ENCODE measurements at places on chromosomes 4 and X. TPM values are rescaled to one million over a fixed set of nuclear protein-coding genes. Genes with fewer than 3 reads are reported as not detected.

Gene ASMT
- not detected for total RNA-seq

Gene SSX2
- not detected for total RNA-seq

Gene IL9R
- total RNA-seq, result not detected

Gene GPR119
- not detected for total RNA-seq

Gene NAA15
- 23.9 TPM for total RNA-seq

Gene CNKSR2
- 55.3 TPM for total RNA-seq

Gene MPP1
- 39.5 TPM for total RNA-seq

Gene POF1B
- total RNA-seq, result 0.16 TPM

Gene HS6ST2
- total RNA-seq, result 0.08 TPM

Gene SHROOM4
- total RNA-seq, result 15.1 TPM

Gene ACSL1
- 98.8 TPM for total RNA-seq

Gene IKBKG
- 15.7 TPM for total RNA-seq

- no peaks in the 10 kb centered on the region for H3K36me3 ChIP-seq
- no peaks in the 10 kb centered on the region for H3K4me1 ChIP-seq
- no peaks in the 10 kb centered on the region for H3K27me3 ChIP-seq
- no peak overlapping the region for H3K27ac ChIP-seq
- no peak overlapping the region for H3K4me3 ChIP-seq
Measured at GRCh38 chr4:128475597-128475996, 188.0 kb upstream of the PGRMC2 start.

GRCh38 chr4:119233191-119233590 is 20.7 kb downstream of the USP53 start:
- H3K27me3 ChIP-seq, result no peaks in the 10 kb centered on the region
- H3K4me3 ChIP-seq, result no peak overlapping the region
- peaks cover 63% of the 10 kb centered on the region for H3K36me3 ChIP-seq
- peaks cover 6% of the 10 kb centered on the region for H3K4me1 ChIP-seq
- ATAC-seq, result no peak

GRCh38 chrX:118745570-118745969 is 18.2 kb downstream of the IL13RA1 start:
- no peak for ATAC-seq
- H3K4me3 ChIP-seq, result no peak overlapping the region
- no peaks in the 10 kb centered on the region for H3K4me1 ChIP-seq
- peaks cover 13% of the 10 kb centered on the region for H3K36me3 ChIP-seq

DNA sequence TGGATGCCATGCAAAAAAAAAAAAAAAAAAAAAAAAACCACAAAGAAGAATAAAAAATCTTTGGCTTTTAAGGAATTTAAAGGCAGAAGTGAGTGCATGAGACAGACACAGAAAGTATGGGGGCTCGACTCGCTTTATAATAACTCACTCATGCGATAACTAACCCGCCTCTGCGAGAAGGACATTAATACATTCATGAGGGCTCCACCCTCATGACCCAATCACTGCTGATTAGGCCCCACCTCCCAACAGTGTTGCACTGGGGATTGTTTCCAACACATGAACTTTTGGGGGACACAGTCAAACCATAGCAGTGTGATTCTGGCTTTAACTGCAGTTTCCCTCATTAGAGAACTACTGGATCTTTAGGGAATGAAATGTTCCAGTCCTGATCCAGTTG is 78.1 kb downstream of the QDPR start:
- no peak overlapping the region for H3K27ac ChIP-seq
- ATAC-seq, result no peak
- H3K4me1 ChIP-seq, result no peaks in the 10 kb centered on the region
- no peaks in the 10 kb centered on the region for H3K27me3 ChIP-seq
- no peak overlapping the region for H3K4me3 ChIP-seq
- H3K36me3 ChIP-seq, result no peaks in the 10 kb centered on the region

DNA sequence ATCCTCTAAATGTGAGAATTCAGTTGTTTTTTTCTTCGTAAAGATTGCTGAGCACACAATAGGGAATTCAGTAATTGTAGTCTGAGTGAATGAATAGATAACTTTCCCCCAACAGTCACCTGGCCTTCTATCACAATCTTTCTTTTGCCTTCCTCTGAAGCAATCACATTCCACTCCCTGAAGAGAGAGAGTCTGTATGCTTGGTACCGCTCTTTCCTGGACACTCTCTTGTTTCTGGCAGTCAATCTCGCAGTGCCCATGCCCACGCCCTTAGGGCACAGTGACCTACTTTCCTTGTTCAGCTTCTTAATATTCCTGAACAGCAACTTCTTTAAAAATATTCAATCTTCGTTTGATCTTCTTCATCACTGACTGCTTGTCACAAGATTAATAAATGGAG is 255.9 kb downstream of the ADAMTS3 start:
- no peaks in the 10 kb centered on the region for H3K27me3 ChIP-seq
- H3K4me1 ChIP-seq, result peaks cover 17% of the 10 kb centered on the region
- peak overlapping the region; percentile 47 for H3K27ac ChIP-seq
- no peak for ATAC-seq

DNA sequence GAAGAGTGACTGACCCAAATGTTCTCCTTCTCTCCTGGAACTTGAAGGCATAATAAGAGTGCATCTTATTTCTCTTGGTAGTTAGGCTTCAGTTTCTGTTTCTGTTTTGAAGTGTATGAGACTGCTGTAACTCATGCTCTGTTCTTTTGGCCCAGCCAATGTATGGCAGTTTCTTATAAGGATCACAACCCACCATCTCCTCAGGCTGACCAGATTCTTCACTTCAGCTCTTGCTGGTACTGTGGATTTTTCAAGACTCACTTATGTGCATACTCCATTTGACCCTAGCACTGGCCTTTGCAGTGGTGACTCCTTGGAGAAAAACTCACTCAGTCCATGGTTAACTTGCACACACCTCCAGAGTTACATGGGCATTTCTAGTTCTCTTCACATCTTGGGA is 9.6 kb upstream of the YTHDC1 start:
- no peak overlapping the region for H3K27ac ChIP-seq
- no peaks in the 10 kb centered on the region for H3K4me1 ChIP-seq
- H3K27me3 ChIP-seq, result no peaks in the 10 kb centered on the region

- H3K4me1 ChIP-seq, result no peaks in the 10 kb centered on the region
- no peak overlapping the region for H3K4me3 ChIP-seq
- no peaks in the 10 kb centered on the region for H3K27me3 ChIP-seq
- no peaks in the 10 kb centered on the region for H3K36me3 ChIP-seq
- no peak overlapping the region for H3K27ac ChIP-seq
Measured at GRCh38 chr4:64385220-64385619, 24.0 kb downstream of the TECRL start.

DNA sequence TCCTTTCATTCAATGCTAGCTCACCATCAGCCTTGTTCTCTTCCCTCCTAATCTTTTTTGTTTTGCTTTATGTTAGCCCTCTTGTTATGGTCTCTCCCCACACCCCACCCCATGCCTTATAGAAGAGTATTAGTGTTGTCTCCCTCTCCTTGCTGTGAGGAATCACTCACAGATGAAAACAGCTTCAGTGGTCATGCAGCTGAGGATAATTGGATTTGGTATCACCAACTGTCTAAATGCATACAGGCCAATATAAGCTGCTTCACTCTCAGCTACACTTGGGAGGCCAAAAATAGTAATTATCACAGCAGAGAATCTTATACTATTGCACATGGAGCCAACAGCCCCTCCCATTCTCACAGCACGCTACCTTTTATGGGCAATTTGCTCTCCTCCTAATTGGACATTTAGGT is 494.6 kb upstream of the FAM241A start:
- H3K27ac ChIP-seq, result no peak overlapping the region
- no peak for ATAC-seq
- H3K27me3 ChIP-seq, result peaks cover 4% of the 10 kb centered on the region
- H3K4me1 ChIP-seq, result no peaks in the 10 kb centered on the region

DNA sequence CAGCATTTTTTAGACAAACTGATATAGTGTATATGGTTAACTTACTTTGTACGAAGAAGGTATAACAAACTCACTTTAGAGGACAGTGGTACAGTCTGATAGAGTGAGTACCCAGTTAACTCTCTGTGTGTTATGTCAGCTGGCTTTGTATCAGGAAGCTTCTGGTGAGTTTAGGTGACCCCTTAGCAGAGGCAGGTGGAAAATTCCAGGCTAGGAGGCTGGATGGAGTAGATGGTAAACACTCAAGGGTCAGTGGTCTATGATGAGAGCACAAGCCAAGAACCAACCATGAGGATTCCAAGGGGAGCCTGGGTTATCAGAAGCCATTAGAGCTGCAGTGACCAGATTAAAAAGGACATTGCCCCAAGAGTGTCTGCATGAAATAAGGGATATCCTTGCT is 227.3 kb upstream of the CENPE start:
- no peak for ATAC-seq
- H3K36me3 ChIP-seq, result no peaks in the 10 kb centered on the region
- no peak overlapping the region for H3K27ac ChIP-seq
- H3K4me1 ChIP-seq, result no peaks in the 10 kb centered on the region

DNA sequence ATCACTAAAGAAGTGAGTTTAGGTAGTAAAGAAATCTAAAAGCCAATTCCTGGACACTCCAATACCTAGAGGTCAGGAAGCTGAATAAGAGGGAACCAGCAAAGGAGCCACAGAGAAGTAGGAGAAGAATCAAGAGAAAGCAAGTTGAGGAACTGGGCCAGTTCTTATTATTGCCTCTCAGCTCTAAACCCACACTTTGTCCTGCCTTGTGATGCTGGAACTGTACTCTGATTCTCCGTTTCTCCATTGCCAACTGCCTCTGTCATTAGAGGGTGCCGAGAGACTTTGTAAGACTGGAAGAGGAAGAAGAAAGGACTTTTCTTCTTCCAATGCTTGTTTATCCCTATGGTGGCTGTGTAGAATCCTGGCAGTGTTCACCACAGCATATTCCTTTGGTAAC is 38.6 kb downstream of the NSUN7 start:
- no peak overlapping the region for H3K4me3 ChIP-seq
- ATAC-seq, result no peak
- H3K4me1 ChIP-seq, result no peaks in the 10 kb centered on the region
- H3K27ac ChIP-seq, result no peak overlapping the region

GRCh38 chr4:3432381-3432790 is 9.4 kb upstream of the HGFAC start:
- no peaks in the 10 kb centered on the region for H3K27me3 ChIP-seq
- ATAC-seq, result no peak
- H3K36me3 ChIP-seq, result no peaks in the 10 kb centered on the region
- H3K27ac ChIP-seq, result no peak overlapping the region

DNA sequence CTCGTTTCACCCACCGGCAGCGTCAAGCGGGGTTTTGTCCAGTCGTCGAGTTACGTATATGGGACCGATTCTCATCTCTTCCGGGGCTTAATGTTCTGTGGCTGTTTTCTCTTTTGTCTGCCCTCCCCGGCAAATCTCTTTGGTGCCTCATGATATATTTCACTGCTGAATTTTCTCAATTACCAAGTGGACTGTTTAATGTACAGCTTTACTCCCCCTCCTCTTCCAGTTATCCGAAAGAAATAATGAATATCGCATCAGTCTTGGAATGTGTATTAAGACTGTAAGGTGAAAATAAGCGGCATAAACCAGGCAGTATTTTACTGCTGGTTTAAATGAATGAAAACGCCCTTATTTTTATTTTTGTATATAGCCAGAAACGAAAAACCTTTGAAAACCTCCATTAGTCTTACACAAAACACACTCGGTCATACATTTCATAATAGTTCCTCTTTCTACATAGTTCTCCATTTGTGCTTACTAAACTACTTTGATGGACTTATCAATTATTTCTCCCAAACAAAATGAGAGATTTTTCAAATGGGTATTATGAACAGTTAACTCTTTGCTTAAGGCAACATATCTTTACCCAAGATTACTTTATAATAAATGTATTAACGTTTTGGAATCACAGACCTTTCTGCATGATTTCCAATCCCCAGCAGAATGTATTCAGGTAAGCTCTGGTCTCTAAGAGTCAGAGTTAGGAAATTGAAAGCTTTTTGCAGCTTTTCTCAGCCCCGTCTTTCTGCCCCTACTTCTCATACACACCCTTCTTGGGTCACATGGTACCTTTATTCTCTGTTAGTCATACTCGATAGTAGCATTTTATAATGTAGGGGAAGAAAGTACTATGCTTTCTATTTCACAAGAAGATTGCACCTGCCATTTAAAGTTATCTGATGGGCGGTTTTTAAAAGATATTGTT is 979 bp downstream of the RP2 start:
- H3K36me3 ChIP-seq, result no peaks in the 10 kb centered on the region
- ATAC-seq, result no peak
- no peaks in the 10 kb centered on the region for H3K27me3 ChIP-seq
- H3K4me3 ChIP-seq, result peak overlapping the region; percentile 70
- H3K27ac ChIP-seq, result peak overlapping the region; percentile 83

DNA sequence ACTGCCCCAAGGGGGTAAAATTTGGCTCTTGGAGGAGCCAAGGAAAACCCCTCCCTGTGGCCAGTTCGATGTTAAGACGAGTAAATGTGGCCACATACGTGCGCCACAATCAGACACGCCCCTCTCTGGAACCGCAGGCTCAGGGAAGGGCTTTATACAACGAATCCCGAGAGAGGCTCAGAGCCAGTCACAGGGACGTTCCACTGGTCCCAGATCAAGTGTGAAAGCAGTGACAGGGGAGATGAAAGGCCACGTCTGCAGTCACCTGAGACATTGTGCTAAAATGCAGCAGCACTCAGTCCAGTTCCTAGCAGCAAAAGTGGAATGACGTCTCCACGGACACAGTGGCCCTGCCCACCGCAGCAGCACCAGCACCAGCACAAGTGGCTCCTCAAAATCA is 68.0 kb downstream of the ACOX3 start:
- no peak for ATAC-seq
- no peak overlapping the region for H3K4me3 ChIP-seq
- no peaks in the 10 kb centered on the region for H3K27me3 ChIP-seq
- no peak overlapping the region for H3K27ac ChIP-seq
- H3K4me1 ChIP-seq, result no peaks in the 10 kb centered on the region

DNA sequence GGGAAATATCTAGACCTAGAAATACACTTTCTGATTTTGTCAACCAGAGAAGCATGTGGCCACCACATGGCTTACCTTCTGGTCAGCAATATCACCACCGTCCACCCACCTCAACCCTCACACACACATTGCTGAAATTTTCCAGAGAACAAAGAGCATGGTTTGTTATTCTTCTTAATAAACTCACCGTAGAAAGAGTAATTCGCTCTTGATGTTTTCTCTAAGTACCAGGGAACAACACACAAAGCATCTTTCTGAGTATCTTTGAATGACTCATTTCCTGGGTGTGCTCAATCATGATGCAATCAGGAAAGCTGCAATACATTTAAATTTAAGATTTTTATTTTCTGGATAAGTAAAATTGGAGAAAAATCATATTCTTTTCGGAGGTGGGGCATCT is 24.7 kb upstream of the LRAT start:
- no peaks in the 10 kb centered on the region for H3K36me3 ChIP-seq
- H3K4me3 ChIP-seq, result no peak overlapping the region
- no peaks in the 10 kb centered on the region for H3K27me3 ChIP-seq
- no peak overlapping the region for H3K27ac ChIP-seq

- no peak for ATAC-seq
- H3K27me3 ChIP-seq, result no peaks in the 10 kb centered on the region
- H3K27ac ChIP-seq, result no peak overlapping the region
Measured at GRCh38 chrX:2423282-2423681, 77.5 kb downstream of the DHRSX start.

GRCh38 chrX:121802881-121803412 is 755.5 kb downstream of the GLUD2 start:
- H3K27me3 ChIP-seq, result no peaks in the 10 kb centered on the region
- no peak overlapping the region for H3K4me3 ChIP-seq
- no peaks in the 10 kb centered on the region for H3K4me1 ChIP-seq
- H3K36me3 ChIP-seq, result no peaks in the 10 kb centered on the region
- no peak overlapping the region for H3K27ac ChIP-seq

- no peak overlapping the region for H3K4me3 ChIP-seq
- no peaks in the 10 kb centered on the region for H3K27me3 ChIP-seq
- ATAC-seq, result no peak
- no peaks in the 10 kb centered on the region for H3K4me1 ChIP-seq
- no peaks in the 10 kb centered on the region for H3K36me3 ChIP-seq
Measured at GRCh38 chr4:57125996-57126395, 15.8 kb upstream of the IGFBP7 start.
